NCI-H146 (cell line): ENCODE measurements at places on chromosomes 16 and 17.

DNA sequence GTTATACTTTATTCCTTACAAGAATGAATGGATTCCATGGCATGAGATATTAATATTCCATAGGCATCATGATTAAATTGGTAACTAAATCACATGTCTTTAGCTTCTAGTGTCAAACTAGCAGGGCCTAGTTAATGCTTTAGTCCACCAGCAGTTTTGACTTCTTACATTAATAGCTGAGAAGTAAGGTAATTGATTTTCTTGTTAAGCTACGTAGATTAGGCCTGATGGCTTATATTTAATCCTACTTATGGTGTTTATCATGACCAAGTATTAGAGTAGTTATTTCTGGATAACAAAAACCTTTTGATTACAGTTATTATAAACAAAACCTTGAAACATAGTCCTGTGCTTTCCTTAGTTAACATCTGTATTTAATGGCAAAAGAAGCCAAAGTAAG is 184.5 kb downstream of the TANC2 start:
- no peak for DNase-seq

DNA sequence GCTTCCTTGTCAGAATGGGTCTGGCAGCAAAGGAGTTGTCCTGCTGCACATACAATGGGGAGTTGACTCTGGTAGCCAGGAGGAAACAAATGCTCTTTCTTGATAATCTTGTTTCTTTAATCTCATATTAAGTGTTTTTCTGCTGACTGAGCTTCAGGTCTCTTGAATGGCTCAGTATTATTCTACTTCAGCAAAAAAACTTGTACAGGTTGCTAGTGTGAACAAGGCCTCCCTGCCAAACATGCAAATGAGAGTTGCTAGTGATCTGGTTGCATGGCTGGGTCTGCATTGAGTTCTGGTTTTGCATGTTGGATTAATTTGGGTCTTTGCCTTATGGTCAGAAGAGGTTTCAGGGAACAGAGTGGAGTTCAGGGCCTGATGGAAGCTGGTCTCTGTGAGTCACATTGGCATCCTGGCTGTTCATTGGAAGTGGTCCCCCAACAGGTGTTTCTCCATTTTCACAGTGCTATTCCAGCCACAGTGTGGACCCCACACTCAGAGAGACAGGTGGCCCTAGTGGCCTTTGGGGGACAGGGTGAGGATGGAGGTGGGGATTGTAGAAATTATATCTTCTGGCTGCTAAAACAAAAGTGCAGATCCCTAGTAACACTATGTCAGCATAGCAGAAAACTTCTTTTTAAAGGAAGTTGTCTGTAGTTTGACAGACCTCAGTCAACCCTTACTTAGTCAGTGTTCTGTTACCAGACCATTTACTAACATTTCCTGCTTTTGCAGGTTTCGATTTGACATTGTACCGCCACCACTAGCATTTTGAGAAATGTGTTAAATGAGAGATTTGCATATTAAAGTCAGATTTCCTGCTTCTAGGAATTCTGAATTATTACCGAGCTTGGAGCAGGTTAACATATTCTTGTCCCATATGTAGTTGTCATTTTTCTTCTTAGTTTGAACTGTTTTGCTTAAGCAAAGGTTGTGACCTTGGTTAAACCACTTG is 47.1 kb downstream of the EPN2 start:
- DNase-seq: no peak

DNA sequence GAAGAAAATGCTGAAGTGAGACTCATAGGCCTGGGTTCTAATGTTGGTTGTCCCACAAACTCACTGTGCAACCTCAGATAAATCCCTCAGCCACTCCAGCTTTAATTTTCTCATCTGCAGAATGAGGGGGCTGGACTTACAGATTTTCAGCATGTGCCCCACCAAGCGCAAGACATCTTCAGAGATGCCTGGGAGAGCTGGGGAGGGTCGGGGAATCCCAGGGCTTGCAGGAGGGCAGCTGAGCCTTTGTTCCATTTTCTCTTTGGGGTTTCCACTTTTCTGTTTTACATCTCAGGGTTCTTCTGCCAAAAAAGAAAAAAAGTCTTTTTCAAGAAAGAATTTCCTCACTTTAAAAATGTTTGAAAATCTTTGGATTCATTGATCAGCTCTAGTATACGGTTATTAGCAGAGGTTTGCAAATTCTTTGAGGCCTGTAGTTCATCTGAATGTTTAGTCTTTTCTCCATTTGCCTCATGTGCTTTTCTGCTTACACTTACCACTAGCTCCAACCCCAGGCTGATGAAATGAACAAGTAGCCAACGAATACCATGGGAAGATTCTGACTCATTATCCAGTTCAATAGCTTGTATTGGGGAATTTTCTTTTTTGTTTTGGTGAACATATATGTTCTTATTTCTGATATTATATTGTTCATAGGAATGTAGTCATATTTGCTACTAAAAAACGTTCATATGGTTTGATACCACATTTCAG is 56.4 kb downstream of the CHD9 start:
- no peak for DNase-seq

DNA sequence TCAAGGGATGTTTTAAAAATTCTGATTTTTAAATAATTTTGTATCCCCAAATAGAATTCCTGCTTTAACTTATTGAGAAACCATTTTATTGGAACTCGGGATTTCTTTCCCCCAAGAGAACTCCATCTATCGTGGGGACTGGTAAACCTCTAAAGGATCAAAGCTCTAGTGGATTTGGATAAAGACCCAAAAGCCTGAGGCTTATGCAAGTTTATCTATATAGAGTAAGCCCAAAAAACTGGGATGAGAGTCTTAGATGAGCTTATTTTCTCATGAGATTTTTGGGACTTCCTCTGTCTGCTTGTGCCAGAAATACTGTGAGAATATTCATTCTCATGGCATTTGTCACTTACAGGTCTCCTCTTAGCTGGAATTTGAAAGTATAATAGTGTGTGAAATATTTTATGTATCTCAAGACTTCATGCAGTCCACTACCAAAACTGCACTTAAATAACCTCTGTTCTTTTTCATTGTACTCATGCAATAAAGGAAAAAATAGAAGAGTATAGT is 333.1 kb downstream of the BCAS3 start:
- no peak for DNase-seq
